ENCODE measurements at places on chromosomes 11 and 22.

DNA sequence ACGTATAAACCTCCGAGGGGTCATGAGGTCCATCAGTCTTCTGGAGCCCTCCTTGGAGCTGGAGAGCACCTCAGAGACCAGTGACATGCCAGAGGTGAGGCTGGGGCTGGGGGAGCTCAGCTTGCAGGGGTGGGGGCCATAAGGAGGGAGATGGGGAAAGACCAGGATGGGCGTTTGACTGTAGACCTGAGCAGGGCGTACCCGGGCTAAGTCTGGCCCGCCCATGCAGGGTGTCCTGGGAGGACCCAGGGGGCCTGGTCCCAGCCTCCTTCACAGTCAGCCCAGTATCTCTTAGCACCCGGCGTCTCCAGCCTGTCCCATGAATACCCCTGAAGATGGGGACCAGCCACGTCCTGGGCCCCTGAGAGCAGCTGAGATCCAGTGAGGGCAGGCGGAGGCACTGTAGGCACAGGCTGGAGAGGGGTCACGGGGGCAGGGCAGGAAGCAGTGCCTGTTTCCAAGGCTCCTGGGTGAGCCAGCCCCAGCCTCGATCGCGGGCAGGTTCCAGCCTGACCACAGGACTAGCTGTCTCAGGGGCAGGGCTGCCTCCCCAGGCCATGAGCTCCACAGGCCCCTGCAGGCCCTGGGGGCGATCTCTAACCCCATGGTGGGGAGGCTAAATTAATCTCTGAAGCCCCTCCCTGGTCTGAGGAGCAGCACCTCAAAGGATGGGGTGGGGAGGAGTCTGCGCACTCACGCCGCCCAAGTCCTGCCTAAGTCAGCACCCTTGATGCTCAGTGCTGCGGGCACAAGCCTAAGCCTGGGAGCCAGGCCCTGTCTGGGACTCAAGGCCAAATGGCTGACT is 7.1 kb downstream of the SSH3 start:
- no peak for DNase-seq

DNA sequence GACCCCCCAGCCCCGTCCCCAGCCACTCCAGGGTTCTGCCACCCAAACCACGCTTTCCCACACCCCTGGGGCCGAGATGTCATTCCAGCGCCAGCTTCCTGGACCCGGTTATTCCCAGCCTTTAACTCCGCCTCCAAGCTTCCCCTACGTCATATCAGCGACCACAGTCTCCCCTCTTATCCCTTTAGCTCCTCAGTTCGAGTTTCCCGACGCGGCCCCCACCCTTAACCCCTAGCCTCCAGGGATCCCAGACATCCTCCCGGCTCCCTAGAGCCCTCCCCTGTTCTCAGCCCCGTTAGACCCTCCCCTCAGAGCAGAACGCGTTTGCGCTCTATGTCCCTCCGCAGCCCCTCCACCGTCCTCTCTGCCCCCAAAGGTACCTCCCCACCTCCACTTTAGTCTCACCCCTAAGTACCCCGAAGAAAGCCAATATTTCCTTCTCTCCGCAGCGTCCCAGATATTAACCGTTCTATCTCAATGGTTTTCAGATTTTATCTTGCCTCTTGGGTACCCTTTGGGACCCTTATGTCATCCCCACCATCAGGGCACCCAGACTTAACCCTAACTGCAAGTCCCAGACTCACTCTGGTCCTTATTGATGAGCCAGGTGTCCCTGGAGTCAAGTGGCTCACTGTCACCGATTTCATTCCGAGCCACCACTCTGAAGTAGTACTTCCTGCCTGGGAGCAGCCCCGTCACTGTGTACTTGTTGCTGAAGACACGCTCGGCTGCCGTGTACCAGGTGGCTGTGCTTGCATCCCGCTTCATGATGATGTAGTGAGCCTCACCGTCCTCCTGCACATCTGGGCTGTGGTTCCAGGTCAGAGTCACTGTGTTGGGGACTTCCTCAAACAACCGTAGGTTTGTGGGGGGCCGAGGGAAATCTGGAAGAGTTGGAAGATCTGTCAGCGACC is 8.0 kb downstream of the TMEM86A start:
- peak; percentile 9 for DNase-seq

- DNase-seq = no peak
These were observed 28.7 kb downstream of the LGR4 start for GRCh38 chr11:27443746-27444507.

DNA sequence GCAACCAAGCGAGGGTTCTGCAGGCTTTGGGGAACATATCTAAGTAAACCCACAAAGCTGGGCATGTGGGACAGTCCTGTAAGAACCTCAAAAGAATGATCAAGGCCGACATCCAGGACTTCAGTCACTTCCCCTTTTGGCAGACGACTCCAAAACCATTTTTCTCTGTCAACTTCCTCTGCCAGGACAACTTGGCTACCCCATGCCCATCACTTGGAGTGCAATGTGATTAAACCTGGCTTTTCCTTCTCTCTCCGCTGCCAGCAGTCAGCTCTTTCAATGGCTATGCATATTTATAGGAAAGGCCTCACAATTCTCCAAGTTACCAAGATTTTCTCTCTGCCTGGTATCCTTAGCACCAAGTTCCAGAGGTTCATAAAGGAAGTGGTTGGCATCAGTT is 78.9 kb downstream of the C11orf58 start:
- DNase-seq = no peak

- no peak for DNase-seq
These were observed 24.6 kb downstream of the TRAF6 start for GRCh38 chr11:36485298-36486002.

- DNase-seq = no peak
These were observed 89.5 kb upstream of the HTATIP2 start for GRCh38 chr11:20274031-20274430.

DNA sequence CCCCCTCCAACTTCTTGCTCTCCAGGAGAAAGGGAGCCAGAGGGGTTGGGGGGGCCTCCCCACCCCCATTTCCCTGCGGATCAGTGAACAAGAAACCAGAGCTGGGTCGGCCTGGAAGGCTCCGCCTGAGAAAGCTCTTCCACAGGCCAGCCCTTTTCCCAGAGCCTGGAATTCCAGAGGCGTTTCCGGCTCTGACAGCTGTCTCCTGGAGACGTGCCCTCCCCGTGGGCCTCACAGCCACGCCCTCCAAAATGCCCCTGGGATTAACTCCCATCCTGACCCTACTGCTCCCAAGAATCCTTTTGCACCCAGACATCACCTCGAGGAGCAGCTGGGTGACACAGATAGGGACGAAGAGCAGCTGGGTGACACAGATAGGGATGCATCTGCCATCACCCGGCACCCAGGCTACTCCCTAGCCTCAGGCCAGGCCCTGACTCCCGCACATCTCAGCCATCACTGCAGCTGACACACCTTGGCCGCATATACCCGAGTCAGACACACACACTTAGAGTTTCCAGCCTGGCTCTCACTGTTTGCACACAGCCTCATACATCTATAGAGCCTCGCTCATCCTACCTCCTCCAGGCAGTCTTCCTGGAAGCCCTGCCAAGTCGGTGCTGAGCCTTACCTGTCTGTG is 7.6 kb upstream of the CDC42EP1 start:
- no peak for DNase-seq

DNA sequence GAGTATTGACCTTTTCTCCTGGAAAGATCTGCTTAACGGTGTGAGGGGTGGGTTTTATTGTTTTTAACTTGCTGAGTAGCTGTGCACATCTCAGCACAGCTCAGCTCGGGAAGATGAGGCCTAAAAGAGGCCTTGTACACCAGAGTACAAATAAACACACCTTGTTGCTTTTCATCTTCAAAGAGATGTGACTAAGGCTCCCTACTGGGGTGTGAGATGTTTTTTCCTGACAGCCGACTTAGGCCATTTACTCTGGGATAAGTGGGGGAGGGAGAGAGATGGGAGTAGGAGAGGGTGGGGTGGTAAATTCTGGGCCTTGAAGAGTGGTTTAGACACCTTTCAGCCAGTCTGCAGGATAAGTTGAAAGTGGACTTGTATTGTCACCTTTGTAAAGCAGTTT is 2.9 kb downstream of the LDLRAD3 start:
- no peak for DNase-seq

DNA sequence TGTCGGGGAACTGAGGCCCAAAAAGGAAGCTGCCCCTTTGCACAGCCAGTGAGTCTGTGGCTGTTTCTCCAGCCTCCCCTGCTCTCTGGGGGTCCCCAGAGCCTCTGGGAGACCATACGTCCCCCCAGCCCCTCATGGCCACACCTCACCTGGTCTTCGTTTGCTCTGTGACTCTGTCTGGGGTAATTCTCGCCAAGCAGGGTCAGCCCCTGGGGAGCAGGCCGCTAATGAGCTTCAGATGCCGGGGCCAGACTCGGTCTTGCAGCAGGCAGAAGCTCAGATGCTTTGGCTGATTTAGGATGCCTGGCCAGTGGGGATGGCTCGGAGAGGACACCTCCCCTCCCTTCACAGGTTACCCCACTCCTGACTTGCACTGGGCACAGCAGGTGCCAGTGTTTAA is 24.1 kb upstream of the WNT11 start:
- DNase-seq = no peak

DNA sequence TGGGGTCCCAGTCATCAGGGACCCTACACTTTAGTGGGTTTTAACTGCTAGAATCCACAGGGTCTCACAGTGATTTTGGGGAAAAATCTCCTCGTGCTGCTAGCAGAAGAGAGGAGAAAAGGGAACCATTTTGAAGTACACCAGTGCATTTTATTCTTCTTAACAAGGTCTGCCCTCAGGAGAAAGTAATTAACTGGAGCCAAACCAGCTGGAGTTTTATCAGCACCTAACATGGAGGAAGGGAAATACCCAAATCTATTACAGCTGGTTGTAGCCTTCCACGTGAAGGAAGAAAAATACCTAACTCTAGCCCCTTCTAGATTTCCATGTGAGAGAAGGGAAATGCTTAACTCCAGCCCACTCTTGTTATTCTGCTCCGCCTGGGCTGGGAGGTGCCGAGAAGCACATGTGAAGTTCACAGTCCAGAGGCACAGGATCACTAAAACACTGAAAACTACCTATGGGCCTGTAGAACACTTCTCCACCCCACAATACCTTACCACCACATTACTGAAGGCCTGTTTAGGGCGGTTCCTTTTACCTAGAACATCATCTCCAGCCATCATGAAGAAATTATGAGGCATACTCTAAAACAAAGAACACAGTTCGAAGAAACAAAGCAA is 31.3 kb upstream of the TEAD1 start:
- DNase-seq = no peak

- no peak for DNase-seq
These were observed 122.5 kb downstream of the OPCML start for GRCh38 chr11:133409799-133410198.

GRCh38 chr11:83612891-83613766 is 327.0 kb upstream of the CCDC90B start:
- DNase-seq = peak; percentile 26

- DNase-seq = no peak
These were observed 650.8 kb upstream of the KIRREL3 start for GRCh38 chr11:127651175-127651887.

DNA sequence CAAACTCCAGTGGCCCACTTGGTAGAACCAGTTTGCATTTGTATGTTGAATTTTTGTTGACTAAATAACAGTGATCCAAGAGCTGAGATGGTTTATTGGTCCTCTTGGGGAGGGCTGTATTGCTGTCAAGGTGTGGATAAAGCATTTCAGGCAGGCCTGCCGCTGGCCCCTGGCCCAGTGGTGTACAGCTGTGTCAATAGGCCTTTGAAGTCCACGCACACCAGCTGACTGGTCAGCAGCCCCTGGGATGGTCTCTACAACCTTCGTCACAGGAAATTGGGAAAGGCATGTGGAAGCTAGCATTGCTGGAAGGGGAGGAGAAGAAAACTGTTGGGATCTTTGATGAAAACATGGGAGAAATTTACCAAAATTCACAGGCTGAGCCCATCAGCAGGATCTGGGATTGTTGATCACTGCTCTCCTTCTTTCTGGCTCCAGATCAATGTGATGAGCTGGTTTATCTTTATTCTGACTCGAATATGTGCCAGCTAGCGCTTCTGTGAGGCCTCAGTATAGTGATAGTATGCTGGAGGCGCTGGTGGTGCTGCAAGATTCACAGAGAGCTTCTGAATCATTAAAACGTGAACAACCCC is 12.5 kb upstream of the E2F8 start:
- no peak for DNase-seq

- no peak for DNase-seq
These were observed 7.1 kb downstream of the TRIOBP start for GRCh38 chr22:37703906-37704305.

GRCh38 chr11:92829121-92829520 is 140.3 kb upstream of the MTNR1B start:
- DNase-seq = no peak

DNA sequence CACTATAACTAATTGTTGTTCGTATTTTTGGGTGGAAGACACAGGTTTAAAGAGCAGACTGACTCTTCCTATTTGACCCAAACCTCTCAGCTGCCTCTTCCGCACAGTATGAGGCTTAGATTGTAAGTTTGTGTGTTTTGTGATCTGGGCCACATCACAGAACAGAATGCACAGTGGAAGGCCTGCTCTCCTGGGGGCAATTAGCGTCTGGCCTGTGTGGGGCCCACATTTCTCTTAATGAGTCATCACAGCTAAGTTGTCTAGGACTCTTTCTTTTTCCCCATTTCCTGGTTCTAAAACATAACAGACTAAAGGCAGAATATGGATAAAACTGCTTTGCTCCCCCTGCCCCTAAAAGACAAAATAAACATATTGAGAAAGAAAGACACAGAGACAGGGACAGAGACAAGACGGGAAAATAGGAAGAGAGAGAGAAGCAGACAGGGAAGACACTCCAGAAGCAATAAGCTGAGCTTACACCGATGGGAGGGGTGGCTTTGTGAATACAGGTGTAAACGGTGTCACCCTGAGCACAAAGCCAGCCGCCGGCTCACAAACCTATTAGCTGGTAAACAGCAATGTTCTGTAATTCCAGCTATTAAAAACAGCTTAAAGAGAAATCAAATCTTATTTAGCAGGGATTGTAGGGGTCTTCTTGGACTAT is 127.4 kb upstream of the OPCML start:
- DNase-seq = no peak

- no peak for DNase-seq
These were observed 7.2 kb downstream of the ATG16L2 start for GRCh38 chr11:72821221-72821919.

DNA sequence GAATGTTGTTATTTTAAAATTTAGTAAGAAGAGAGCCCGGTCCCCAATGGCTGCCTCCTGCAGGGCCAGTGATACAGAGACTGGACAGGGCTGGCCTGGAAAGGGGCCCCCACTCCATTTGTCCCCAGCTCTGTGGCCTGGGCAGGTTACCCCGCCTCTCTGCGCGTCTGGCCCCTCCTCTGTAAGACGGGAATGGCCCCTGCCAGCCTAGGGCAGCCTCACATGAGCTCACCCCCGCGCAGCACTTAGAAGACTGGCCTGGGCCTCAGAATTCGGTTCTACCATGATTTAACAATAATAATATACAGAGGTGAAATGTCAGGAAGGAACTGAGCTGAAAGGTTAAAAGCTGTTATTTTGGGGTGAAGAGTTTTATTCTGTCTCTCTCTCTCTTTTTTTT is 1.3 kb downstream of the APOBEC3G start:
- DNase-seq = no peak

DNA sequence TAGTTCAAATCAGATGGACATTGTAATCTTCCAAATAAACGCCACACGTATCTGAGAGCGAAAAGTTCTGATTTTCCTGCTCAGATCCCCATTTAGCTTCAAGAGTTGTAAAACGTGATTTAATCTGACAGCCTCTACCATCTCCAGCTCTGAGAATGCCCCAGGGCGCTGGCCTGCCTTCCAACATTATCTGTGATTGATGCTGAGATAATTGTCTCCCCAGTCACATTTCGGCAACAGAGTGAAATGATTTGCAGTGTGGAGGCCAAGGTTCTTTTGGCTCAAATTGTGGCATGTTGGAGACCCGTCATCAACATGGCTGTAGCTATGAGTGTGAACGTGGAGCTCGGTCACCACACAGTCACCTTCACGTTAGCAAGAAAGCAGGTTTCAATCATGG is 283.4 kb downstream of the BRD1 start:
- no peak for DNase-seq

- DNase-seq = no peak
These were observed 20.7 kb downstream of the SPATA19 start for GRCh38 chr11:133824593-133824992.
